Fibroblast of lung (primary cell): ENCODE measurements at places on chromosomes 5 and 9. TPM values are rescaled to one million over a fixed set of nuclear protein-coding genes. Genes with fewer than 3 reads are reported as not detected.

Gene STX17
- total RNA-seq: 24.9 and 27.9 TPM in 2 replicates

Gene ANKRD34B
- total RNA-seq: not detected in 2 replicates

Gene IFNB1
- total RNA-seq: under 0.01 and 0.17 TPM in 2 replicates

Gene PCDHB16
- total RNA-seq: 0.51 and 1.5 TPM in 2 replicates

Gene TIFAB
- not detected in 2 replicates for total RNA-seq
